ENCODE measurements at places on chromosomes 6 and 20. TPM values are rescaled to one million over a fixed set of nuclear protein-coding genes. Genes with fewer than 3 reads are reported as not detected.

GRCh38 chr20:43691928-43692524, 25.1 kb downstream of the MYBL2 start:
- peak; percentile 31 for DNase-seq

- DNase-seq = no peak
These were observed 28.6 kb downstream of the PRPH2 start for GRCh38 chr6:42693725-42694323.

The HCK gene
- total RNA-seq = 0.13 TPM

- no peak for DNase-seq
These were observed 432.7 kb upstream of the ARID1B start for GRCh38 chr6:156344491-156344890.

The HMGCLL1 gene
- total RNA-seq = not detected

GRCh38 chr6:165728216-165728615, 65.2 kb upstream of the PDE10A start:
- no peak for DNase-seq

DNA sequence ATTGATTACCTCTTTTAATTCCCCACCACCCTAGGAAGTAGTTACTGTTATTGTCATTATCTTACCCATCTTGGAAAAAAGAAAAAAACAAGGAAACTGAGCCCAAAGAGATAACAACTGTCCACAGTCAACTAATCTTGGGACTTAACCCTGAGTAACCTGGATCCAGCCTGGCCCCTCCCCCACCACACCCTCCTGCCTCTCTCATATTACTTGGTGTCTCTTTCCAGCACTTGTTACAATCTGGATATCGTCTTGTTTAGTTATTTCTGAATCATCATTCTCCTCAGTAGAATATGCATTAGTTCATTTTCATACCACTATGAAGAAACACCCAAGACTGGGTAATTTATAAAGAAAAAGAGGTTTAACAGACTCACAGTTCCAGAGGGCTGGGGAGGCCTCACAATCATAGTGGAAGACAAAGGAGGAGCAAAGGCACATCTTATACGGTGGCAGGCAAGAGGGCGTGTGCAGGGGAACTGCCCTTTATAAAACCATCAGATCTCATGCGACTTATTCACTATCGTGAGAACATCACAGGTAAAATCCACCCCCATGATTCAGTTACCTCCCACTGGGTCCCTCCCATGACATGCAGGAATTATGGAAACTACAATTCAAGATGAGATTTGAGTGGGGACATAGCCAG, 60.3 kb downstream of the LY86 start:
- DNase-seq = no peak
